ENCODE measurements at places on chromosomes 1 and 21.

GRCh38 chr1:37486680-37487618 lies 12.6 kb downstream of the ZC3H12A start:
- DNase-seq, result peak; percentile 55

DNA sequence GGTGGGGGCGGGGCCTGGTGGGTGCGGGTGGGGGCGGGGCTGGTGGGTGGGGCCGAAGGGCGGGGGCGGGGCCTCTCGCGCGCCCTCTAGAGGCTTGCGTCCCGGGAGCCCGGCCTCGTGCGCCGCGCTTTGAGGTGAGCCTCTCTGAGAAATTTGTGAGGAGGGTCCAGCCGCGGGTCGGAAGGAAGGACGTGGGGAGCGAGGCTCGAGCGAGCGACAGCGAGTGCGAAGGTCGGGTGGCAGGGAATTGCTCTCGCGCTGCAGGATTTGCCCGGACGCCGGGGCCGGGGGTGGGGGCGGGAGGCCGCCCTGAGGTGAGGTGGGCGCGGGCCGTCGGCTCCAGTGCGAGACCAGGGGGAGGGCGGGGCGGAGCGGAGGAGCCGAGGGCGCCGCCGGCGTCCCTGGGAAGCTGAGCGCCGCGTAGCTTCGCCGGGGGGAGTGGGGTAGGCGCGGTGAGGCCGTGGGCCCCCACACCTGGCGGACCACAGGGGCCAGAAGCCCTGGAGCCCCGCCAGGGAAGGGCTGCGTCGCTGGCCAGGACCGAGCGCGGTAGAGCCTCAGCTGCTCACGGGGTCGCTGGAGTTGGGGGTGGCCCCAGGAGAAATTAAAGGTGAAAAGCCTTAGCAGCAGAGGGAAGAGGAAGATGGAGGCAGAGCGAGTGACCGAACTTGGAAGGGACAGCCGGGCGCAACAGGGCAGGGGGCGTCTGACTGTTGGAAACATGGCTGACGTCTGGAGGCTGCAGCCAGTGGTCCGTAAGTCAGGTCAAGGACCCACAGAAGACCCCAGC lies 754 bp upstream of the LSS start:
- no peak for DNase-seq

- no peak for DNase-seq
Measured at GRCh38 chr1:6028042-6028850, 17.4 kb upstream of the KCNAB2 start.

DNA sequence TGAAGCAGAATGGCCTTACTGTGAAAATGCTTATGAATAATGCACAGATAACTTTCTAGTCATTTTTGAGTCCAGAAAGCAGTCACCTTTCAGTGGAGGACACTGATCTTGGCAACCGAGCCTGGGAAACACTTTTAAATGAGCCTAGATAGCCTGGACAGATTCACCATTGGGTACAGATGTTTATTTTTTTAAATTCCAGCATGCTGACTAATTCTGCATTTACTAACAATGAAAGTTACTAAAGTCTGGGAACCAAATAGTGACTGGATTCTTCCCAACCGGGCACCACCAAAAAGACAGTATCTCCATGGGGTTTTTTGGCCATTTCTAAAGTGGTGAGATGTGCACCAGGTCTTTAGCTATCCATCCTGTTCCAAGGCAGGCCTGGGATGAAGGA lies 3.3 kb upstream of the FMOD start:
- DNase-seq, result no peak

- DNase-seq, result no peak
Measured at GRCh38 chr1:57796616-57797015, 372.8 kb upstream of the DAB1 start.

GRCh38 chr1:50231209-50231608 lies 122.5 kb downstream of the ELAVL4 start:
- no peak for DNase-seq

GRCh38 chr1:115666206-115666605 lies 24.4 kb downstream of the VANGL1 start:
- DNase-seq, result no peak

DNA sequence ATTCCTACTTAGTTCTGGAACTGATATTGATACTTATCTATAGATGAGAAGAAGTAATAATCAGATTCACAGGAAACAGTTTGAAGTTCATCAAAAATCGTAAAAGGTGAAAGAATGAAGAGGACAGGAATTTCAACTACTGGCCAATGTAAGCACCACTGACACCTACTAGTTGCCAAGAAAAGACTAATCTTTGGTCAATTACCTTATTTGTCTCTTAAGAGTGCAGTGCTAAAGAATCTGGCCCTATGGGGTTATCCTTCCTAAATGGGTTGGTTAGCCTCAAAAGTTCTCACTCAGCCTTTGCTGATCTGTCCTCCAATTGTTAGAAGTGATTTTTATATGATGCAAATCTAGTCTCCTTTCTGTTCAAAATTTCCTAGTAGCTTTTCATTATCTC lies 29.5 kb downstream of the ADSS2 start:
- no peak for DNase-seq

DNA sequence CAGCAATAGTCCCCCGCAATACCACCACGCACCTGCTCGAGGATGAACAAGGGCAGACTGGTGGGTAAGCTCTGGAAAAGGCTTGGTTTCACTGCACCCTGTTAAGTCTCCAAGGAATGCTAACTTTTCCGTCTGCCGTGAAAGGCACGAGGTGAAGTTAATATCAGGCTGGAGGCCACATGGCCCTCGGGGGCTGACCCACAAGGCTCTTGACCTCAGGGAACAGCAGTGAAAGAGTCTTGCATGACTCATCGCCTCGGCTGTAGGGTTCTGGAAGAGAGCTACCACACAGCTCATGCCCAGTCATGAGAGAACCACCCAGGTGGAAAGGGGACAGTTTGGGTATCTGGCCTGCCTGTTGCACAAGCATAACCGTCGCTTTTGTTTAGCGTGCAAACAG lies 24.7 kb downstream of the SCCPDH start:
- DNase-seq, result peak; percentile 5

- no peak for DNase-seq
Measured at GRCh38 chr21:31647650-31648049, 11.8 kb upstream of the SOD1 start.
